NAMALWA (cell line): ENCODE measurements at places on chromosomes 11 and 22.

- DNase-seq = no peak
These were observed 29.6 kb downstream of the MARK2 start for GRCh38 chr11:63868399-63869064.

DNA sequence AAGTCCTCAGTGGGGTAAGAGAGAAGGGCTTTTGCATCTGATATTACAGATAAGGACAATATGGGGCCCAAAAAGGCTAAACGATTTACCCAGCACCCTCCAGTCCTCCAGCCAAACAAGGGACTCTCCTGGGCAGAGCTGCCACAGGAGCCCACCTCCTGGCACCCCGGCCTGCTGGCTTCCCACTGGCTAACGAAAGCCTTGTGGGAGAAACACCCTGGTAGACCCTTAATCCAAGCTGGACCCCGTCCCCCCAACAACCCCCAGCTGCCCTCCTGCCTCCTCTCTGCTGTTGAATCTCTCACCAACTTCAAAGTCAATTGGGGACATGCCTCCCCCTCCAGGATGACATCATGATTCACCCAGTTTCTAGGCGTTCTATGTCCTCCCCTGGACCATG is 10.8 kb downstream of the C1QTNF6 start:
- no peak for DNase-seq

DNA sequence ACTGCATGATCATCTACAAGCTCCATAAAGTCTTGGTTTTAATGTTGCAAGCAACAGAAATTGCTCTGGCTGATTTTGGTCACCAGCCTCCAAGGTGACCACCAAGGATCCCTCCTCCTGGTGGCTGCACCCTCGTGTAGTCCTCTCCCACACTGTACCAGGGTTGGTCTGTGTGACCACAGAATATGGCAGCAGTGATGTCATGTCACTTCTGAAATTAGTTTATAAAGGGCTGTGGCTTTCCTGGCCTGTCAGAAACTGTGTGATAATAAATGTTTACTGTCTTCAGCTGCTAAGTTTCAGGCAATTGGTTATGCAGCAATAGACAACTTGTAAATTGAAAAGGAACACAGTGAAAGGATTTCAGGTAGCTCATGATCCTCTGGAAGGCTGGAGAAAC is 5.3 kb upstream of the PRDM11 start:
- DNase-seq = no peak

DNA sequence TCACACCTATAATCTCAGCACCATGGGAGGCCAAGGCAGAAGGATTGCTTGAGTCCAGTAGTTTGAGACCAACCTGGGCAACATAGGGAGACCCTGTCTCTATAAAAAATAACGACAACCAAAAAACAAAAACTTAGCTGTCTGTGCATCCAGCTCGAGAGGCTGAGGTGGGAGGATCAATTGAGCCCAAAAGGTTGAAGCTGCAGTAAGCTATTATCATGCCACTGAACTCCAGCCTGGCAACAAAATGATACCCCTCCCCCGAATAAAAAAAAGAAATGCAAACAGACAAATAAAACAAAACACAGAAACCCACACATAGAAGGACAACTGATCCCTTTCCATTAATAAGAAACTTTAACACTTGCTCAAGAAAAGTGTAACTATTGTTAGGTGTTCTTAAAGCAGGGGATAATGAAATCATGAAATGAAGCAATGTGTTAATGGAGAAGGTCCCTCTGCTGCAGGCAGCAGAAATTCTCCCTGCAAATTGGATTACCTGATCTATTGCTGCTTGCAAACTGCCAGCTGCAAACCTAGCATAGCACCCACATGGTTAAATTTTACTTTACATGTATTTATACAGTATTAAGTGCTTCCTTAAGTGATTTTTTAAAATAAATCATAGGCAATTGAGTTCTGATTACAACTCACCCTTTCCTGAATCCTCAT is 226.3 kb downstream of the SBF2 start:
- no peak for DNase-seq

GRCh38 chr11:93850594-93851018 is at the start of gene VSTM5:
Gene VSTM5, minus strand, starts transcription at chr11:93850618. Its CDS starts 116 bp downstream, at chr11:93850502.
- no peak for DNase-seq

DNA sequence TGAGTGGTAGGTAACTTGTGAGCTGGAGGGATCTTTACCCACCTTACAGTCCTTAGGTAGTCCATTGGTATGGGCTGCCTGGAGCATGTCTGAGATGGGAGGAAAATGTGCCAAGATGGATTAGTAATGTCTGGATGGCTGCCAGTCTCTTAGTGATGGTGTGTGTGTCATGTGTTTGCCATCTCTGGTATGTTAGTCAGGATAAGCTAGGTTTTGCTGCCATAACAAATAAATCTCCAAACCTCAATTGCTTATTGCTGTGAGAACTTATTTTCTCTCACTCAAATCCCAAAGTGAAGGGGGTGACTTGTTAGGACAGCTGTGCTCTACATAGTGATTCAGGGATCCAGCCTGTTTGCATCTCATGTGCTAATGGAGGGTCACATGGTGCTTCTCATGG is 40.9 kb upstream of the MYEOV start:
- DNase-seq = no peak

DNA sequence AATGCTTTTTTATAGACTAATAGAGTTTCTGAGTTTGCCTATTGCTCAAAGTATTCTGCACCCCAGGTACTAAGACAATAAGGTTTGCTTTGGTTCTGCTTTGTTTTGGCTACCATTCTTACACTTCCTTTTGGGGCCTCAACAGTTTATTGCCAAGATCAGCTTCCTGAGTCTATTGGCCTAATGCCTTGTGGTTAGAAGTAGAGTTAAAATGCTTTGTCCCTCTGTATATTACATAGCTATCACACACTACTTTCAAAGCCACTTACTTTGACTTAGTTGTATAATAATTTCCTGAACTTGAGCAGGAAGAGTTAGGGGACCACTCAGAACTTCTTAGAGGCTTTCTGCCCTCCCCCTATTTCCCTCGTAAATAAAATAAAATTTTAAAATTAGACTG is 96.5 kb downstream of the DLG2 start:
- no peak for DNase-seq

GRCh38 chr22:25757686-25758085 is 15.7 kb downstream of the MYO18B start:
- no peak for DNase-seq

- no peak for DNase-seq
These were observed 21.3 kb downstream of the SGSM1 start for GRCh38 chr22:24827296-24827695.

DNA sequence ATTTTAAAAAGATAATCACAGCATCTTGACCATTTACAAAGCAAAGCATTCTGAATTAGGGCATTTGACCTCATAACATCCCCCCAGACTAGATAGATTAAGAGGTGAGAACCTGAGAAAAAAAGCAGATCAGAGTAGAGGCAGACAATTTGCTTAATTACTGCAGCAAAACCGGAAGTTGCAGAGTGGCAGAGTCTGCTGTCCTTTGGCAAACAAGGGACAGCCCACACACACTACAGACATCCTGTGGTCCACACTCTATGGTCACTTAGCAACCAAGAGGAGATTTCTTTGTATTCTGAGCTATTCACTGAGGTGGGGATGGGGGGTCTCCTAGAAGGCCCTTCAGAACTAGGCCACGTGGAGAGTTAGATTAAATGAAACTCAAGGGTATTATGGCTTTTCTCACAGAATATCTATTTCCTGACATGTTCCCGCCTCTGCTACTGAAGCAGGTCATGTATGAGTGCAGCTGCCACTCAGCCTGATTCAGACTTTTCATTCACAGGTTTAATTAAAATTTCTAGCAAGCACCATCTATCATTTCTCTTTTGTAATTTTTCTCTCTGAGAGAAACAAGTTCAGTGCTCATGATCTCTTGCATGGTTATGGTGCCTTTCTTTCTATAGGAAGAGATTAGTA is 48.5 kb downstream of the SVIP start:
- peak; percentile 6 for DNase-seq
